ENCODE measurements at places on chromosomes 13 and 19.
A peak's percentile ranks its signal among the peaks of the same experiment; 100 is the strongest.

GRCh38 chr19:17479325-17479791 is 9.0 kb downstream of the SLC27A1 start:
- DNase-seq, result no peak

GRCh38 chr13:83453300-83453699 is 429.0 kb downstream of the SLITRK1 start:
- DNase-seq, result no peak

- DNase-seq, result peak; percentile 11
Measured at GRCh38 chr13:29693275-29693945, 97.9 kb upstream of the SLC7A1 start.

DNA sequence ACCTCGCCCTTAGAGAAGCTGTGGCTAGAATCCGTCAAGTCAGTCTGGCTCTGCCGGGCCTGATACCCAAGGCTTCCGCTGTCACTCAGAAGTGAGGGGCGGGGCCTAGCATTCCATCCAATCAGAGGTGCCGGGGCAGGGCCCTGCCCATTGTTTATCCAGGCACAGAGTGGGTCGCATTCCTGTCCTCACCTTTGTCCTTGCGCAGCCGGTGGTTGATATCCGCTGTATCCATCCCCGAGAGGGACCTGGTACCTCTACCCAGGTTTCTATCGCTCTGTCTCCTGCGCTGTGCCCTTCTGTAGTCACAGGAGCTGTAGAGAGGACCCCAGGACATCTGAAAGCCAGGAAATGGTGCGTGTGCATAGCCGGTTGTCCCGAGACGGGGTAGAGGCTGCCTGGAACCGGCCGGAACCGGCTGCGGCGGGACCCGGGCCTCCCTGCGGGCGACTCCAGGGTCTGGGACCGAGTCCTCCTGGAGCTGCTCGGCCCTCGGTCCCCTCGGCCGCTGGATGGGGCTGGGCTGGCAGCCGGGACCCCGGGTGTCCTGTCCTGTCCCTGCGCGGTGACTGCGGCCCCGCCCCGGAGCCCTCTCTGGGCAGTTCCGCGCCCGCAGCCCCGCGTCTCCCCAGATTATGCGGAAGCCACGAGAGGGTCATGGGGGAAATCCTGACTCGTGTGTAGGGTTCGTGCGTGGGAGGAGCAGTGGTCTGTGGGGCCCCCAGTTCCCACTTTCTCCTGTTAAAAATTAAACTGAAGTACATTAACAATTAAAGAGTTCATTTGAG is at the start of gene ZNF763:
Gene ZNF763 (plus strand): TSS at position 183 of the 788 bp plus-strand sequence. CDS start 169 bp downstream, at position 352.
- peak; percentile 81 for DNase-seq

DNA sequence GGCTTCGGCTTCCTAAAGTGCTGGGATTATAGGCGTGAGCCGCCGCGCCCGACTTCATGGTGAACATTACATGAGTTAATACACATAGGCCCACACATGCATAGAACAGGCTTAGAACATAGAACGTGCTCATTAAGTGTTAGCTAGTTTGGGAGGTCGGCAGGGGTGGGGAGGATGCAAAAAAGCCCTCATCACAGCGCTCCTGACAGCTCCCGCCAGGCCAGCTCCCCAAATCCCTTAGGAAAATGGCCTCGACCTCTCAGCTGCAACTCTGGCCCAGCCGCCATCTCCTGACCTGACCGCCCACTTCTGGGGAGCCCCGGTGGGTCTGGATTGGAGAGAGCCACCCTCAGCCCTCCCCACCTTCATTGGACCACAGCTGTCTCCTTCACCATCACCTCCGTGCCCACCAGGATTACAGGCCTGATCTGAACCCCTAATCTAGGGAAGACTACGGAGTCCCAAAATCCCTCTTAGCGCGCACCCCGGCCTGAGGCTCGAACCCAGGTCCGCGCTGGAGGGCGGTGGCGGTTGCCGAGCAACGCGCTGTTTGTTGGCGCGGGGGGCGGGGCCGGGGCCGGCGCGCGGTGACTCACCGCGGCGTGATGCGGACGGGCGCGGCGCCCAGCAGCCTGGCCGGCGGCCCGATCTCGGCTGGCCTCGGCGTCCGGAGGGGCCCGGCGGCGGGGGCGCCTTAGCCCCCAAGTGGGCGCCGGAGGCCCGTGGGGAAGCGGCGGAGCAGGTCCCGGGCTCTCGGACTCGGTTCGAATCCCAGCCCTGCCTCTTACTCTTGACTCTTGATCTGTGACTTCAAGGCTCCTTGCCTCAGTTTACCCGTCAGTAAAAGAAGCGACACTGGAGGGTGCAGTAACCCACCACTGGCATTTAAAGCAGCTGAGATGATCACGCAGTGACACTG is 26.7 kb upstream of the NANOS3 start:
- peak; percentile 43 for DNase-seq

- DNase-seq, result no peak
Measured at GRCh38 chr19:7992575-7992974, 12.9 kb downstream of the ELAVL1 start.

- no peak for DNase-seq
Measured at GRCh38 chr13:41520016-41520659, 62.8 kb downstream of the RGCC start.

DNA sequence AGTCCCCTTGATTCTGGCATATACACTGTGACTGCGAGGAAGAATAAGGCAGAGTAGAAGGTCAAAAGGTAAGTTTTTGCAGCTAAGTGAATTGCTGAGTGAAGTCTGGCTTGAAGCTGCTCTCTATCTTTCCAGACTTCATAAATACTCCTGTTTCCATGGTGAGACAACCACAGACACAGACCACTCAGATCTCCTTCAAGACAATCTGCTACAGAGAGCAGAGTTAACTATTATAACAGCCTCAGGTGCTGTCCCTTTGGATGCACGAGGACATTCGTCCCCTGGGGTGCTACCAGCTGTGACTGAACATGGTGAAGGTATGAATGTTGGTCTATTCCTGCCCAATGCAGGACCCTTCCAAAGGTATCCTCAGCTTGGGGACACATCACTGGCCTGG is 104.0 kb downstream of the MYCBP2 start:
- no peak for DNase-seq

Measured in NCI-H510A treated with DMSO at 0.1 percent for 48 hours (cell line).